Activated CD4-positive, alpha-beta T cell treated with anti-CD3 and anti-CD28 coated beads, Interleukin-10, Interleukin-2, amounts not matched to agents 100 ng/mL and 50 ng/mL, durations not matched to agents 16 hours and 8 hours (primary cell): ENCODE measurements at places on chromosomes 4 and X.

- DNase-seq = no peak
Measured at GRCh38 chr4:87844452-87844851, 11.7 kb downstream of the MEPE start.

- no peak for DNase-seq
Measured at GRCh38 chr4:32745351-32745750, 2025.2 kb downstream of the PCDH7 start.

GRCh38 chr4:66568001-66568400 lies 897.7 kb upstream of the EPHA5 start:
- no peak for DNase-seq

DNA sequence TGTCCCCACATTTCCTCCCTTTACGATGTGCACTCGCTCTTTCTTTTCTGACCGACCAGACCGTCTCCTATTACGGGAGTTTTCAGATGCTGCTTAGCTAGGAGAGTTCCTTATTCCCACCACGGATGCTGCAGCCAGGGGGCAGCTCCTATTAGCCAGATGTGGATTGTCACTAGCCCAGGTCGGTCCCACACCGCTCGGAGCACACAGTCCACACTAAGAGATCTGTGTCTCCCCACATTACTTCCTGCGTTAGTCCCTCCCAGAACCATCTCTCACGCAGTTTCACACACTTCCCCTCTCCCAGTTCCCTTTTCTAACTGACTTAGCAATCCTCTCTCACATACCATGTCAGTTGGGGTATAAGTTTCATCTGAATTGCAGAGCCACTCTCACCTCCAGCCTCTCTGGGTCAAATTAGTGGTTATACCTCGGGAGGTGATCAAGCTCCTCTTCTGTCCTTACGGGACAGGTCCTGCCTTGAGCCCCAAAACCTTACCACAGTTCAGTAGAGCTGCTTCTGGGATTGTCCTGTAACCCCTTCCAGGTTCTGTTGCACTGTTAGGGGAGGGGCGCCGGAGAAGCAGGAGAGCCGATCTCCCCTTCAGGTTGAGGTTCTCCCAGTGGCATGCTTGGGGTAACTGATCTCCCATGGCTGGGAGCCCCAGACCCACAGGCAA lies 28.2 kb downstream of the SULT1E1 start:
- peak; percentile 1 for DNase-seq

DNA sequence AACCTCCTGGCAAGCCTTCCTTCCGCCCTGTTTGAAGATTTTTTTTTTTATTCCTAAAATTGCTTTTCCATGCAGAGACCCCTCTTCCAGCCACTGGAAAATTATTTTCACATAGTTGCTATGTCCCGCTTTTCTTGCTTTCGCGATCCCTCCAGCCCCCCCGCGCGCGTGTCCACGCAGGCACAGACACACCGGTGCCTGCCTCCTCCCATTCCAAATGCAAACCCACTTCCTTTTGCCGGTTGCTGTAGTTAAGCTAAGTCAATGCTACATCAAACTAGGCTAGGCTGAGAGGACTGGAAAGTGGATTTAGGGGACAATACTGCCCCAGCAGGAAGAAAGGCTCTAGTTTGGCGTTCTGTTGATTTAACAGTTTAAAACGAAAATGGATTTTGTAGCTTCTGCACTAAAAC lies 111.0 kb downstream of the DHX15 start:
- DNase-seq = peak; percentile 8

DNA sequence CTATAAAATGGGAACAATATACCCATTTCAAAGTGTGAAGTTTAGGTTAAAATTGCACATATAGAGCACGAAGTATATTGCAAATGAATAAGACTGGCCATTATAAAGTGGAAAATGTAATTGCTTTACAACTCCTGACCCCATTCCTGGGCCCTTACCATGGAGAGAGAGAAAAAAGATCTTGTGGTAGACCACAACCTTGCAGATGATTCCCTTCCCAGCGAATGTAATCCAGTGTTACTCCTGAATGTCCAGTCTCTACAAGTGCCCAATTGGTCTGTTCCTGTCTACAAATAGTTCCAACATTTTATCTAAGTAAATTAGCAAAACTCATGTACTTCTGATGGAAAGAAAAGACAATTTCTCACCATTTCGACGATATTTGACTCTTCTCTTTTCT lies 184.1 kb upstream of the LNX1 start:
- DNase-seq = no peak

GRCh38 chr4:85548116-85548515 lies 73.2 kb downstream of the ARHGAP24 start:
- no peak for DNase-seq

DNA sequence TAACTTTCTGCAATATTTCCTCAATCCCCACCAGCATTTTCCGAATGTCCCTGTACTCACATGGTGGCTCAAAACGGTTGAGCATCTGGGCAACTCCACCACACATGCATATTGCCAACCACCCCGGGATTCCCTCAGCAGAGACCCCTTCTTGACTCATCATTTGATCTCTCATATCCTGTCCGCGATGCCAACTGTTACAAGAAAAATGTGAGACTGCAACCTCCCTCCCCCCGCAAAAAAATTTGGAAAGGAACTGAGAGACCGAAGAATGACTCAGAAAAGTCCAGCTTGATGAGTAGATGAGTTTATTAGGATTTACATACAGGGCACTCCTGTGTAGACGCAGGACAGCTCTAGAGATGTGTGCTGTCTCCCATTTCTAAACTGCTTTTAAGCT lies 561.4 kb downstream of the ZIC3 start:
- no peak for DNase-seq

GRCh38 chr4:160523231-160523630 lies 1420.4 kb downstream of the RAPGEF2 start:
- DNase-seq = no peak

GRCh38 chrX:151183912-151184565 lies 7.7 kb downstream of the GPR50 start:
- DNase-seq = no peak

GRCh38 chrX:140711894-140712293 lies 2.3 kb downstream of the LINC00632 start:
- no peak for DNase-seq
